AG04450 (cell line): ENCODE measurements at places on chromosomes 1 and 21.
A peak's percentile ranks its signal among the peaks of the same experiment; 100 is the strongest.

DNA sequence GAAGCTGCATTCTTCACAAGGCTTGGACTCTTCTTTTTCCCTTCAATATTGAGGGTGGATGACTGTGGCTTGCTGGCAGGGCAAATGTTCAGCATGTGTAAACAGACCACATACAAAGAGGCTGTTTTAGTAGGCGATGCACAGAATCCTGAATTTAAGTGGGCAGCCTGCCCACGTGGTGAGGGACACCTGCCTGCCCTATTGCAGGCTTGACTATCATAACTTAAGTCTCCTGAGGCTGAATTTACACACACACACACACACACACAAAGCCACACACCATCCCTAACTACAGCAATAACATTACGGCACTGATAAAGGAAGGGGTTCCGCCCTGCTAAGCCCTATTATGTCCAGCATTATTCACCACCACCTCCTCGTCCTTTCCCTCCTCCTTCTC is 15.9 kb downstream of the SYT2 start:
- DNase-seq = no peak

- DNase-seq = no peak
Observed at GRCh38 chr1:6030547-6031261, 15.0 kb upstream of the KCNAB2 start.

GRCh38 chr1:238115852-238116251 is 225.1 kb upstream of the ZP4 start:
- no peak for DNase-seq

DNA sequence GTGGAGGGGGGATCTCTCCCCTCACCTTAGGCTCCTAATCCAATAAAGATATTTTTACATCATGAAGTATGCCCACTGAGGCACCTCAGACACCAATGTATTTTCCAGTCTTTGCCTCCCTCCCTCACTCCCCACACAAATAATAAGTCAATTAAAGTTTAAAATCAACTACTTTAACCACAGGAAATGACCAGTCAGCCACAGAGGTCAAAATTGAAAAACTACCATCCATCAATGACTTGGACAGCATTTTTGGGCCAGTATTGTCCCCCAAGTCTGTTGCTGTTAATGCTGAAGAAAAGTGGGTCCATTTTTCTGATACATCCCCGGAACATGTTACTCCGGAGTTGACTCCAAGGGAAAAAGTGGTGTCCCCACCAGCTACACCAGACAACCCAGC is 70.6 kb upstream of the DYNLT5 start:
- no peak for DNase-seq

DNA sequence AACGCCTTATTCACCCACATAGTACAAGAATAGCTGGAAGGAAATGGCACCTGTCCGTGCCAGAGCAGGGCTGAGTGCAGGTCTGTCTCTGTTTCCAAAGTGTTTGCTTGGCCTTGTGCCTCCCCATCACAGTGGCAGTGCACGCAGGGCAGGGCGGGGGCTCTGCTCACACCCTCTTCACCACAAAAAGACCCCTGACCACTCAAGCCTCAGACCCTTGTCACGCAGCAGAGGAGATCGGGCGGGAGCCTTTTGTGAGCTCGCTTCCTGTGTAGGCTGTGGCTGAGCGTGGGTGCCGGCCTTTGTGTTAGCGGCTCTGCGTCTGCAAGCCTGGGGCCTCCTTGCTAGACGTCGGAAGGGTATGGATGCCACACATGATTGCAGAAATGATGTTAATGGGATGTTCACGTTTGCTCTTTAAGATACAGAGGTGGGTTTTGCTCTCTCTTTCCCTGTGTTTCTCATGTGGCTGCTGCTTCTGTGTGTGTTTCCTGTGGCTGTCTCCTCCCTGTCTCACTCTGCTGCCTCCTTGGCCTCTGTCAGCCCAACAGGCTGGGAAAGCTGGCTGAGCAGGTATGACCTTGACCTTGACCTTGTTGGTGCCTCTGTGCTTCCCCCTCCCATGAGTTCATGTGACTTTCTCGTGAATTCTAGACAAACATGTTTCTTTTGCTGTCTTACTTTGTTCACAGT is 45.4 kb downstream of the S100B start:
- DNase-seq = no peak

GRCh38 chr1:51284487-51284954 is 45.8 kb downstream of the TTC39A start:
- DNase-seq = no peak

DNA sequence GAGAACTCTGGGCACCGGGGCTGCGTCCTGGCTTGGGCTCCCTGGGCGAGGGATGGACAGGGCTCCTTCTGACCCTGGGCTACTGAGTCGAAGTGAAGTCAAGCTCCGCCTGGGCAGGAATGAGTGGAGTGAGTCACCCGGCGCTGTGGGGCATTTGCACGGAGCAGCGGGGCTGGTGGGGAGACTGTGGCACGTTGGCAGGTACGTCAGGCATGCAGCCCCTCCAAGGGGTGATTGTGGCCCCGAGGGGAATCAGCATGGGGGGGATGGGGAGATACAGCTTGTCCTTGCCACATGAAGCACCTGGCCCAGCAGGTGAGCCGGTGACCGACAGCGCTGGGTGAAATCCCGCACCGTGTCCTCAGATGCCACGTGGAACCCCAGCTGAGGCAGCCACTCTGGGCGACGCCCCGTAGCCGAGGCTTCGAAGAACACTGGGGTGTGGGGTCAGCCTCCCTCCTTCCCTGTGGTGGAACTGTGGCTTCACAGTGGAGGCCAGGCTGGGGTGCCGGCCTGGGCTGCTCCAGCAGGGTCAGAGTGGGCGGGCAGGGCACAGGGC is 62.3 kb downstream of the COL18A1 start:
- no peak for DNase-seq

DNA sequence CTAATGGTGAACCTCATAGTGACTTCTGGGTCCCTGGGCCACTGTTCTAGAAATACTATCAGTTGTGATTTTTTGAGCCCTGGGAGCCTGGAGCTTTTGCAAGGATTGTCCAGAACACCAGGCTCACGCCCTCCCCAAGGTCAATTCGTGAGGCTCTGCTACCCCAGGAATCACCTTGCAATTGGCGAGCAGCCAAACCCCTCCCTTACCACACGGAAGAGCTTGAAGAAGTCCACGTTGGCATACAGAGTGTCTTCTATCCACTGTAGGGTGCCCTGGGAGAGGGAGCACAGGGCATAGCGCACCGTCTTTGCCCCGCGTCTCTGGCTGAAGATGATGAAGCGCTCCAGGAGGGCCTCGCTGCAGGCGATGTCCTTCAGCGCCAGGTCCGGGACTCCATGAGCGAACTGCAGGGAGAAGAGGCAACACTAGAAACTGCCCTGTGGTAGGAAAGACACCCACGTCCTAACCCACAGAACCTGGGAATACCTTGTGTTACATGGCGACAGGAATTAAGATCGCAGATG is 22.3 kb downstream of the ABCA4 start:
- no peak for DNase-seq

DNA sequence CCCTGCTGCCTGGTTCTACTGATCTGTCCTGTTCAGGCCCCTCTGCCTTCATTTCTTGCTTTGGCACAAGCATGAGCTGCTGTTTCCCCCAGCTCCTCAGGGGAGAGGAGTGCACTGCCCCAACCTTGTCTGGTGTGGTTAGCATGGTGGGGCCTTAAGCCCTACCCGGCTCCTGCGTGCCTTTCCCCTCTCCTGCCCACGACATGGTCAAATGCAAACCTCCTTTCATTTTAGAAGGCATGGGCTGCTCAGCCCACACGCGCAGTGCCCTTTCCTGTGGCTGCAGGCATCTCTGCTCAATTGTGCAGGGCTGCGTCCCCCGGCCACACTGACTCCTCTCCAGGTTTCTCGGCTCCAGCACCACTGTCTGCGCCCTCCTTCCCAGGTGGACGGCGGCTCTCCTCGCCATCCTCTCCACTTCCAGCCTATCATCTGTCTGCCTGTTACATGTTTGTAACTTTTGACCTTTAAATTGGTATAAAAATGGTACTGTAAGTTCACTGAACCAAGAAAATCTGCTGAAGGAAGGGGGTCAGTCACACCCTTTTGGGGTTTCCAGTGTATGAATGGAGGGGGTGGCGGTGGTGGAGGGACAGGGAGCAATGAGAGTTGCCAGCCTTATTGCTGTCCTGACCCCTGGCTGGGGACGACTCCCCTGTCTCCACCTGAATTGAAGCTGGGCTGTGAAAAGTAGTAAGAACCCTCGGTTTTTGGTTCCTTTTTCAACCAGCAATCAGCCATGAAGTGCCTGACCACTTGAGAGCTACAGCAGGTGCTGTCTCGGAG is 5.1 kb downstream of the PDE9A start:
- DNase-seq = no peak

DNA sequence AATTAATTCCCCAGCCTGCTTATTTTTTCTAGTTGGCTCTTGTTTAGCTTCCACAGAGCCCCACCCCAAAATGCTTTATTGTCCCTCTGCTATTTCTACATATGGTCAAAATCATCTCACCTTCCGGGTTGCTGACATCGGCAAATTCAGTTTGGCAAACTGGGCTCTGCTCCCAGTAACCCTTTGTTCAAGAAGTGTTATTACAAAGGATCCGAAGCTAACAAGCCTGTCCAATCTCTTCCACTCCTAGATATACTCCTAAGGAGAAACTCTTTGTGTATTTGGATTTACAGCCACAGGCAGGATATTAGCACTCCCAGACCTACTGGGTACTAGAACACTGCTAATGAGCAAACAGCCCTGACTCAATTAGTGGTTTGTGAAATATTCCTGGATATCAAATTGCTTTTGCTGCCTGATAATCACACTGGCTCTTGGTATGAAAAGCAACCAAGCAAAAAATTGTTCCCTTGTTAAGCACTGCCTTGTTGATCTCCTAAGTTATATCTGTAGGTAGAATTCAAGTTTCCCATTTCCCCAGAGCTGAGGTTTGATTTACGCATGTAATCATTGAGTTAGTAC is 4.0 kb downstream of the JUN start:
- no peak for DNase-seq

GRCh38 chr1:178238722-178239510 is 145.0 kb downstream of the RASAL2 start:
- peak; percentile 82 for DNase-seq

- no peak for DNase-seq
Observed at GRCh38 chr21:35855484-35855883, 204.8 kb downstream of the SETD4 start.

- DNase-seq = no peak
Observed at GRCh38 chr1:226946285-226946684, 6.2 kb downstream of the COQ8A start.

GRCh38 chr1:30089024-30089430 is 634.4 kb downstream of the MATN1 start:
- DNase-seq = no peak

- DNase-seq = no peak
Observed at GRCh38 chr1:111399792-111400610, 27.5 kb downstream of the OVGP1 start.

DNA sequence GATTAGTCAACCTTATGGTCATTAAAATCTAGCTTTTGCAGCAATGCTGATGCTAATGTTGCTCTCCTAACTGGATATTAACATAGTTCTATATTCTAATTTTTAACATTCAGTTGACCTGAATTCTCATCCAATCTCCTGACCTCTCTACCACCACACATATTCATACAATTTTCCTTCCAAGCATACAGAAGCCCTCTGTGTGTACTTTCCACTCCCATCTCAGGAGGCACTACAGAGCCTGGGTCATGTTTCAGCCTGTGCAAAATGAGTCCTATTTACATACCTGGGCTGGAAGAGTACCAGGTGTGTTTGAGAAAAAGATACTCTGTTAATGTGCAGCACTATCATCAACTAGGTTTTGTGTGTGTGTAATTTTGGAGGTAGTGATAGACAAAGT is 486.3 kb downstream of the NEGR1 start:
- no peak for DNase-seq

DNA sequence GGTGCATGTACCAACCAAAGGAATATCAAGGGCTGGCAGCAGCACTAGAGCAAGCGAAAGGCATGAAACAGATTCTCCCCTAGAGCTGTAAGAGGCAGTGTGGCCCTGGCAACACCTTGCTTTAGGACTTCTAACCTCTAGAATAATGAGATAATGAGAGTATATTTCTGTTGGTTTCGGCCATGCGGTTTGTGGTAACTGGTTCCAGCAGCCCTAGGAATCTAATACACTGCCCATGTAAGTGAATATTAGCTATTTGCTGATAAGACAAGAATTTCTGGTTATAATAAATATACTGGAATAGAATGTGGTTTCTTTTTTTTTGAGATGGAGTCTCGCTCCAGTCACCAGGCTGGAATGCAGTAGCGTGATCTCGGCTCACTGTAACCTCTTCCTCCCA is 199.4 kb downstream of the GABPA start:
- no peak for DNase-seq

- no peak for DNase-seq
Observed at GRCh38 chr1:232077809-232078208, 451.2 kb downstream of the DISC1 start.

- DNase-seq = no peak
Observed at GRCh38 chr1:19096036-19096833, 113.8 kb downstream of the UBR4 start.

DNA sequence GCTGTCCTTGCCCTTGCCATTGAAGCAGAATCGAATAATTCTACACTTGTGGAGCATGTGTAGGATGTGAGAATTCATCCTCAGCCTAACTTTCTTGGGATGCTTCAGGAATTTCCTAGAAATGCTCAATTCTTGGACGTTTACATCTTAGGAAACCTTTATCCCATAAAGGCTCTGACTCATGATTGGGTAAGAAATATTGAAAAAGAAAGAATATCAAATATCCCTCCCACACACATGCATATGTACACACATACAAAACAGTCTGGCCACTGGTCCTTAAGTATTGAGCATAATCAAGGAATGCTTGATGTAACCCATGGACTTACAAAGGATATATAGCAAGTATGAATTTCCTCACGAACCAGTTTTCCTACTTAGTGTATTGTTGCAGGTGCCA is 83.9 kb upstream of the IPO9 start:
- DNase-seq = peak; percentile 71

DNA sequence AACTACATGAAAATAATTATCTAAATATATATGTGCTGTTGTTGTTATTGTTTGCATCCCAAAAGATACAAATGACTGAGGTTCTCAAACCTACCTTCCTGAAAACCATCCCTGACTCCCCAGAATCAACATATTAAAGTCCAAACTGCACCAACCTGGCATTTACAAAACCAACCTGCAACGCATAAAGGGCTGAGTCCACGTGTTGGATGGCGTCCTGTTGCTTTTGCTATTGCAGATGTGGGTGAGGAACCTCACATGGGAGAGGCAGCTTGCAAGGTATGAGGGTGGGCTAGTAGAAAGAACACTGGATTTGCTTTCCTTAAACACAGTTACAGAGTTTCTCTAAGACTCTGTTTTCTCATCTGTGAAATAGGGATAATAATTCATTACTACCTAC is 1.5 kb upstream of the C8B start:
- no peak for DNase-seq

DNA sequence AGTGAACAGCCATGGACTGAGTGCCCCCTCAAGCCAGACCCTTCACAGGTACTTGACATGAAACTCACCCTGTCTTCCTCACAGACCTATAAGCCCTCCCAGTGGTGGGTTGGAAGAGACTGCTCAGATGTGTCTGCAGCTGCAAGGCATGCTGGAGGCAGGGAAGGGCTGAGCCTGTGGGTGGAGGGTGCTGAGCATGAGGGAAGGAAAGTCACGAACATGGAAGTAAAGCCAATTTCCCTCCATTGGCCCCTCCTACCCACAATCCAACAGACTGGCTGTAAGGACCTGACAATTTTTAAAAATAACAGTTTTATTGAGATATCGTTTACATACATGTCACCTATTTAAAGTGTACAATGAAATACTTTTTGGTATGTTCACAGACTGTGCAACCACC is 44.1 kb downstream of the RCSD1 start:
- DNase-seq = no peak
